ENCODE measurements at places on chromosomes 12 and 14.

DNA sequence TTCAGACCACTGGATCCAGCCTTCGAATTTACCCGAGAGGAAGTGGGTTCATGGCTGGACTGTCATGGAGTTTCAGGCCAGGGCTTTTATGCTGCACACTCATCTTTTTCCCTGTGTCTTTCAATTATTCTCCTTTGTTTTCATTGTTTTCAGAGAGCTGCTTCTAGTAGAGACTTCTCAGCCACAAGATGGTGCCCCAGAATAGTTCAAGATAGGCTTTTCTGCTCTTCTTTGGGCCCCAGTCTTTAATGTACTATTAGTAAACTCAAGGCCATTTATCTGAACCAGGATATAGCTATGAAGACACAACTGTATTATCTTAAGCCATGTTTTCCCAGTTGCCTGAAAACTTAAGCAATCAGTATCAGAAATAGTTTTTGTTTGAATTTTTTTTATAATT lies 30.4 kb upstream of the PSMA6 start:
- no peak overlapping the region for H3K4me3 ChIP-seq
- peaks cover 15% of the 10 kb centered on the region for H3K36me3 ChIP-seq
- H3K27me3 ChIP-seq = no peaks in the 10 kb centered on the region
- no peak for DNase-seq
- H3K27ac ChIP-seq = no peak overlapping the region

- H3K4me1 ChIP-seq = peaks cover 15% of the 10 kb centered on the region
- DNase-seq = no peak
- peaks cover 79% of the 10 kb centered on the region for H3K27me3 ChIP-seq
- H3K36me3 ChIP-seq = no peaks in the 10 kb centered on the region
Observed at GRCh38 chr14:101563654-101564443, 2.6 kb downstream of the DIO3 start.

- peaks cover 30% of the 10 kb centered on the region for H3K27me3 ChIP-seq
- H3K27ac ChIP-seq = no peak overlapping the region
- no peak overlapping the region for H3K4me3 ChIP-seq
- no peaks in the 10 kb centered on the region for H3K4me1 ChIP-seq
- H3K36me3 ChIP-seq = no peaks in the 10 kb centered on the region
- DNase-seq = no peak
Observed at GRCh38 chr12:129863938-129864337, 39.9 kb downstream of the TMEM132D start.

DNA sequence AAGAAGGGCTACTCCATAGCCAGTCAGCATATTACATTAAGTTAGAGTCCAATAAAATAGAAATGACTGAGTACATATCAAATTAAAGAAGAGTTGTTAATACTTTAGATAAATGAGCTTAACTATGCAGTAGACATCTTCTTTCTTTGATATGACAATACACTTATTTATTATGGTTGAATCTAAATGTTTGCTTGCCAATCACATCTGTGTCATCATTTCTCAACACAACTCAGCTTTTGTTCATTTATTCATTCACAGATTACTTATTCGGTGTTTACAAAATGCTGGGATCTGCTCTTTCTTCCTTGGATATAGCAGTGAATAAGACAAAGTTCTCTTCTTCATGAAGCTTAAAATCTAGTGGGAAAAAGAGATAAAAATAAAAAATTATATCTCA lies 614.6 kb upstream of the ATP2B1 start:
- no peaks in the 10 kb centered on the region for H3K36me3 ChIP-seq
- H3K27me3 ChIP-seq = no peaks in the 10 kb centered on the region
- H3K4me3 ChIP-seq = no peak overlapping the region
- no peaks in the 10 kb centered on the region for H3K4me1 ChIP-seq

DNA sequence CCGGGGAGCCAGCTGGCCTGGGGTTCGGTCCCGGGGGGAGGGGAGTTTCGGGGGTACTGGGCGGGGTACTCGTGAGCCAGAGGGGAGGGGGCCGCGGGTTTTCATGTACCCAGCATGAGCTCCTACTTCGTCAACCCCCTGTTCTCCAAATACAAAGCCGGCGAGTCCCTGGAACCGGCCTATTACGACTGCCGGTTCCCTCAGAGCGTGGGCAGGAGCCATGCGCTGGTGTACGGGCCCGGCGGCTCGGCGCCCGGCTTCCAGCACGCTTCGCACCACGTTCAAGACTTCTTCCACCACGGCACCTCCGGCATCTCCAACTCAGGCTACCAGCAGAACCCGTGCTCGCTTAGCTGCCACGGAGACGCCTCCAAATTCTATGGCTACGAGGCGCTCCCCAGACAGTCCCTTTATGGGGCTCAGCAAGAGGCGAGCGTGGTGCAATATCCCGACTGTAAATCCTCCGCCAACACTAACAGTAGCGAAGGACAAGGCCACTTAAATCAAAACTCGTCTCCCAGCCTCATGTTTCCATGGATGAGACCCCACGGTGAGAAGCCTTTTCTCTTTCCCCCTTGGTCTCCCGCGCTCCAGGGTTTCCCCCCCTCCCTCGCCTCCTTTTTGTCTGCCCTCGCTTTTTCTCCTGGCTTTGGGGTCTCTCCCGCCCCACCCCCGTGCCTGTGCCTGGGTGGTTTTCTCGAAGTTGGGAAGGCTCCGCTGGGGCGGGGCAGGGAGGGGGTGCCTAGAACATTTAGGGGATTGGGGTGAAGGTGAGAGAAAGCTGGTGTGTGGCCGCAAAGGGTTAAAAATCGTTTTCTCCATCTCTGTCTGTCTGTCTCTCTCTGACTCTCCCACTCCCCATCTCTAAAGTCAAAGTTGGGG lies 627 bp downstream of the HOXC8 start:
- H3K4me3 ChIP-seq = peak overlapping the region; percentile 86
- no peaks in the 10 kb centered on the region for H3K36me3 ChIP-seq
- H3K27me3 ChIP-seq = peaks cover 99% of the 10 kb centered on the region
- DNase-seq = no peak

DNA sequence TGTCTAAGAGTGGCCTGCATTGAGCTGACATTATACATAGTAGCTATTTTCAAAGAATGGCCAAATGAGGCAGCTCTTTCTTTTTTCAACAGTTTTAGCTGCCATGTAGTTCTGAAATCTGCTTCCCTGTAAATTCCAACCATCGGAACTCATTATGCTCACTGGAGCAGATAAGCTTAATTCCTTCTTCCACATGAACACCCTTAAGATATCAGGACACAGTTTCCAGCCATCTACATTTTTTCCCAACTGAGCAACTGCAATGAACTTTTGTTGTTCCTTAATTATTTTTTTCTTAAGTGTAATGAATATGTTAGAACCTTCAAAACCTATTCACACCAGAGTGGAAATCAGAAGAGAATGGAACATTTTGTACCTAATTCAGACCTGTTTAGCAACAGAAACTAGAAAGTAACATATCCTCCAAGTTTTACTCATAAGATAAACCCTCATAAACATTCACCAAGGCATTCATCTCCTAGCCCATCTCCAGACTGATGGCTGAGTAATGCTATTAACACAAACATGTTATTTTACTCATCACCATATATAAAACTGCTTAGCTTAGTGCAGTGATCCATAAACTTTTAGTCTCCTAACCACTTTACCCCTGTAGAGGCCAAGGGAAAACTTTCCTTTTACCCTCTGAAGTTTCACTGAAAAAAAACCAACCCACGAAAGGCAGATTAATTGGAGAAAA lies 296.1 kb upstream of the SYT1 start:
- H3K4me1 ChIP-seq = peaks cover 6% of the 10 kb centered on the region
- no peaks in the 10 kb centered on the region for H3K27me3 ChIP-seq
- H3K4me3 ChIP-seq = no peak overlapping the region
- H3K36me3 ChIP-seq = no peaks in the 10 kb centered on the region
- no peak overlapping the region for H3K27ac ChIP-seq
- no peak for DNase-seq

DNA sequence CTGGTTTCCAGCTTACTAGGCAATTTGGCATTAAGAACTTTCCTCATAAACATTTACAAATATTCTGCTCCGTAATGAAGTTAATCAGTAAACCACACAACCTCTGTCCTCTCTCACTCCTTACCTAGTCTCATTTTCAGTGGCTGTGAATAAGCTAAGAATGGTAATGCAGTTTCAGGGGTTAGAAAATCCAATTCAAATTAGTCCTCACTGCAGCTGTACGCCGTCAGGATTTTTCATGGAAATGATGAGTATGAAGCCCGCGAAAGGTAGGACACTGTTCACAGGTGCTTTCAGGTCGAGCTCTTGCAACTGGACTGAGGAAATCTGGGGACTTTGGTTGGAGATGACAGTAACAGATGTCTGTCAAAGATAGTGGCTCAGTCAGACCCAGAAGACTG lies 29.6 kb downstream of the NR1H4 start:
- no peaks in the 10 kb centered on the region for H3K4me1 ChIP-seq
- no peak overlapping the region for H3K4me3 ChIP-seq

- DNase-seq = no peak
- H3K27me3 ChIP-seq = peaks cover 4% of the 10 kb centered on the region
- H3K36me3 ChIP-seq = peaks cover 12% of the 10 kb centered on the region
- peaks cover 17% of the 10 kb centered on the region for H3K4me1 ChIP-seq
Observed at GRCh38 chr12:124298685-124299410, 4.0 kb downstream of the RFLNA start.

DNA sequence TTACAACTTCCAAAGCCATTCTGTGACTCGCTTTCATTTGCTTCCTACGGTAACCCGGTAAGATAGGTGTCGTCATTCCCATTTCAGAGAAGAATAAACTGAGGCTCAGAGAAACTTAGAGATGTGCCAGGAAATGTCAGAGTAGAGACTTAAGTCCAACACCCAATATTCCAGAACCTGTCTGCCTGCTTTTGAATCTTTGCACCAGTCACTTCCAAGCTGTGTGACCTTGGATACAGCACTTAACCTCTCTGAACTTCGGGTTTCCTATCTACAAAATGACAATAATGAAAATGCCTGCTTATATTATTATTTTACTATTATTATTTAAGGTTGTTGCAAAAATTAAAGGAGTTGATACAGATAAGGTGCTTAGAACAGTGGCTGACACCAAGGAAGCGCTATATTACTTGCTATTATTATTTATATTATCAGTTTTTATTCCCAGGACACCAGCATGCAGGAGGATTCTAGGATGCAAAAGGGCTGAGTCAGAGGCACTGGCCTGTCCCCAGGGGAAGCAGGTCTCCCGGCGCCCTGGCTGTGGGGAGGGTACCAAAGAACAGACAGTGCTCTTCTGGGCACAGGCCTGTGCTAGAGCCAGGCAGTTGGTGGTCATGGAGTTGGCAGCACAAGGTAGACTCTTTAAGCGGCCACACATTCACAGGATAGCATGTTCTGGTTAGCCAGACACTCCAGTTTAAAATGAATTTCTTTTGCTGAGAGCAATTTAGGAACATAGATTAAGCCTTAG lies 5.4 kb downstream of the HSPB8 start:
- DNase-seq = no peak
- no peaks in the 10 kb centered on the region for H3K36me3 ChIP-seq
- no peaks in the 10 kb centered on the region for H3K27me3 ChIP-seq
- peak overlapping the region; percentile 39 for H3K27ac ChIP-seq
- peaks cover 38% of the 10 kb centered on the region for H3K4me1 ChIP-seq
- H3K4me3 ChIP-seq = no peak overlapping the region

DNA sequence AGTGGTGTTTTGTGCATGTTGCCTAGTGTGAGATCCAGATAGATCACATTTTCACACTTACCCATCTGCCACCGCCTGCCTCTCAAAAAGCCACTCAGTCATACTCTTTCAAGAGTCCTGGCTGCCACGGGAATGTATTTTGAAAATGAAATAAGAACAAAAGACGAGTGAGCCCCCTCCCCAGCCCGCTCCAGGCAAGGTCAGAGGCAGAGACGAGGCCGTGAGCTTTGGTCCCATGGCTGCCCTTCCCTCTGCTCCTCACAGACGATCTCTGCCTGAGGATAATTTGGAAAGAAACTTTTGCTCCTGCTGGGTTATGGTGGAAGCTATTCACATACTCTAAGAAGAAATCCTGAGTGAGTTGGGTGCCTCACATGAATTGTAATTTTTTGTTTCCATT lies 924.3 kb downstream of the BCL11B start:
- peaks cover 2% of the 10 kb centered on the region for H3K27me3 ChIP-seq
- H3K4me3 ChIP-seq = no peak overlapping the region
- peaks cover 33% of the 10 kb centered on the region for H3K4me1 ChIP-seq
- no peak overlapping the region for H3K27ac ChIP-seq

DNA sequence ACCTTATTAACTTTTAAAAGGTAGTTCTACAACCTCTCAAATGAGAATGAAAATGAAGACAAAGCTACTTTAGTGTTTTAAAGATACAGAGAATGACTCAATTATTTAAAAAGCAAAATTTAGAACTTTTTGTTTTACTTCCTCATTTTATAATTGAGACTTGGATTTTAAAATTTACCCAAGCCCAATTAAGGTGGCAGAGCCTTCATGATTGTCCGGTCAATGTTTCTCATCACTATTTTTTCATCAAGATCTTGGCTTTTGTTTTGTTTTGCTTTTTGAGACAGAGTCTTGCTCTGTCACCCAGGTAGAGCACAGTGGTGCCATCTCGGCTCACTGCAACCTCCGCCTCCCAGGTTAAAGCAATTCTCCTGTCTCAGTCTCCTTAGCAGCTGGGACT lies 32.7 kb downstream of the PPP4R3A start:
- no peak overlapping the region for H3K4me3 ChIP-seq
- H3K36me3 ChIP-seq = peaks cover 61% of the 10 kb centered on the region
- no peak overlapping the region for H3K27ac ChIP-seq
- no peak for DNase-seq
- H3K4me1 ChIP-seq = peaks cover 6% of the 10 kb centered on the region

DNA sequence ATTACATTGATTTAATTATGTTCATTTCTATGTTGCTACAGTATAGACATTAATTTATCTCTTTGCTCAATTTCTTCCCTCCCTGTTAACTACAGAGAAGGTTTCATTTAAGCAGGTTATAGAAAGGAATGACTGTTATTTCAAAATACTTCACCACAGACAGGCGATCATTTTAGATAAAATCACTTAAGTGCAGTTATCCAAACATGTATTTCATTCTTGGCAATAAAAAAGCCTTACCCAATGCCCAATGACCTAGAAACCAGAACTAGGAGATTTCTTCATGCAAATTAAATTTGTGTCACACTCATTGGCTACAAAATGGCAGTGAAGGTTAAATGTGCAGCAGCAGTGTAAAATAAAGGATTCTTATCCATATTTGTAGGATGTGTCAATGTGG lies 266.4 kb downstream of the KCNH5 start:
- no peaks in the 10 kb centered on the region for H3K36me3 ChIP-seq
- H3K4me3 ChIP-seq = no peak overlapping the region
- no peak for DNase-seq
- H3K27me3 ChIP-seq = no peaks in the 10 kb centered on the region
- no peaks in the 10 kb centered on the region for H3K4me1 ChIP-seq
- H3K27ac ChIP-seq = no peak overlapping the region

- H3K27ac ChIP-seq = no peak overlapping the region
- peaks cover 27% of the 10 kb centered on the region for H3K4me1 ChIP-seq
- H3K27me3 ChIP-seq = no peaks in the 10 kb centered on the region
- no peak for DNase-seq
- H3K4me3 ChIP-seq = no peak overlapping the region
Observed at GRCh38 chr14:95228240-95228639, 70.9 kb upstream of the DICER1 start.

DNA sequence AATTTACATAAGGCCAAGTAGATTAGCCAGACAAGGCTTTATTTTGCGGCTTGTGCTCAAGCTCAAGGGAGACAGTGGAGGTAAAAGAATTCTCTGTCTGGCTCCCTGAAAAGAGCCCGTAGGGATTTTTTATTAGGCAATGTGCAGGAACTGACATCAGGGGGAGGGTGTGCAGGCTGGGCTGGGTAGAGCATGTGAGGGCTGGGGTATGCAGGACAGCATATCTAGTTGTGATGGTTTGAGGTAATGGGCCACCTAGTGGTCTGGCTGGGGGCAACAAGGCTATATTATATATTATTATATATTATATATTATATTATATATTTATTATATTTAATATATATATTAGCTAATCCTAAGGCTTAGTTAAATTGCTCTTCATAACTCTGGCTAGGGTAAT lies 102.1 kb downstream of the TMEM117 start:
- no peak for DNase-seq
- no peaks in the 10 kb centered on the region for H3K36me3 ChIP-seq
- H3K27me3 ChIP-seq = no peaks in the 10 kb centered on the region
- H3K4me1 ChIP-seq = no peaks in the 10 kb centered on the region

All from type B pancreatic cell (in vitro differentiated cells).